ENCODE measurements at places on chromosomes 16 and 17.

GRCh38 chr16:65375651-65376050, 253.8 kb upstream of the CDH11 start:
- DNase-seq: no peak

DNA sequence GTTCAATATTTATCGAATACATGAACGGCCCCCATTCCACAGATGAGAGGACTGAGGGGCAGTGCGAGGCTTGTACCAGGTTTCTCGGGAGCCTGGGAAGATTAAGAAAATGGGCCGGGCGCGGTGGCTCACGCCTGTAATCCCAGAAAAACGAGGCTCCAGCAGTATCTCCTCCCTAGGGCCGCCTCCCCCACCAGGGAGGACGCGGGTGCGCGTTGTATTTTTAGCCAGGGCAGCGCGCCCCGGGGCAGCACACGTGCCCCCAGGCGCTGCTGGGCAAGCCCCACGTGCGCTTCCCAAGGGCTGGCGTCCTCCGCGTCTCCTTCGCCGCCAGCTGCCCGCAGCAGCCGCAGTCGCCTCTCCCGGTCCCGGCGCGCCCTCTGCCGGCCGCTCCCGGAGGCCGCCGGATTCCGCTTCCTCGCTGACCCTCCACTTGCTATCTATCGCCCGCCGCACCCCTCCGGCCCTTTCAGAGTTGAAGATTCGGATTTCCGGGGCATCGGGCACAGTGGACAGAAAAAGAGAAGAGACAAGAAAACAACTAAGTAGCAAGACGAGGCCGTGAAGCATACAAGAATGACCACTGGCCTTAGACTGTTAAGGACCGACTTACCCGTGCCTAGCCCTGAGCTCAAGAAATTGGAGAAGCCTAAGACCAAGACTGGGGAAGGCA, 1.9 kb upstream of the YBX2 start:
- peak; percentile 64 for DNase-seq

- no peak for DNase-seq
These were observed 28.6 kb downstream of the POLR3E start for GRCh38 chr16:22325598-22326368.

GRCh38 chr17:2594722-2595599, 1.5 kb downstream of the PAFAH1B1 start:
- no peak for DNase-seq

GRCh38 chr17:73795730-73796129, 151.5 kb upstream of the SDK2 start:
- DNase-seq: no peak

DNA sequence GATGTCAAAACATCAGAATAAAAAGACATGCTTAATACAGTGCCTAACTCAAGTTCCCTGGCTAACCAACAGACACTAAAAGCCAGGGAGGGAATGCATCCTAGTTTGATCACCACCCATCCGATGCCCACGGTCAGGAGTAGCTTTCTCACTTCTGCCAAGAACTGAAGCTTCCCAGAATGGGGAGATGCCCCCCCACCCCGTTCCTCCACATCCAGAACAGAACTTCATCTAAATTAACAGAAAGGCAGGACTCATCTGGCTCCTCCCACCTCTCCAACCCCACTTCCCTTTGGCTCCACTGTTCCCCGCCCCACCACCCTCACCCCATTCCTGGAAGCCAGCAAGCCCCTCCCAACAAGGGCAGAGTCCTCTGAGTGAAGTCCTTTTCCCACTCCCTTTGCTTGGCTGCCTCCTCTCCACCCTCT, 33.7 kb downstream of the GDE1 start:
- no peak for DNase-seq

- no peak for DNase-seq
These were observed 16.1 kb upstream of the ARHGAP44 start for GRCh38 chr17:12773153-12773552.

GRCh38 chr17:17988427-17988945, 15.8 kb downstream of the DRC3 start:
- DNase-seq: no peak

DNA sequence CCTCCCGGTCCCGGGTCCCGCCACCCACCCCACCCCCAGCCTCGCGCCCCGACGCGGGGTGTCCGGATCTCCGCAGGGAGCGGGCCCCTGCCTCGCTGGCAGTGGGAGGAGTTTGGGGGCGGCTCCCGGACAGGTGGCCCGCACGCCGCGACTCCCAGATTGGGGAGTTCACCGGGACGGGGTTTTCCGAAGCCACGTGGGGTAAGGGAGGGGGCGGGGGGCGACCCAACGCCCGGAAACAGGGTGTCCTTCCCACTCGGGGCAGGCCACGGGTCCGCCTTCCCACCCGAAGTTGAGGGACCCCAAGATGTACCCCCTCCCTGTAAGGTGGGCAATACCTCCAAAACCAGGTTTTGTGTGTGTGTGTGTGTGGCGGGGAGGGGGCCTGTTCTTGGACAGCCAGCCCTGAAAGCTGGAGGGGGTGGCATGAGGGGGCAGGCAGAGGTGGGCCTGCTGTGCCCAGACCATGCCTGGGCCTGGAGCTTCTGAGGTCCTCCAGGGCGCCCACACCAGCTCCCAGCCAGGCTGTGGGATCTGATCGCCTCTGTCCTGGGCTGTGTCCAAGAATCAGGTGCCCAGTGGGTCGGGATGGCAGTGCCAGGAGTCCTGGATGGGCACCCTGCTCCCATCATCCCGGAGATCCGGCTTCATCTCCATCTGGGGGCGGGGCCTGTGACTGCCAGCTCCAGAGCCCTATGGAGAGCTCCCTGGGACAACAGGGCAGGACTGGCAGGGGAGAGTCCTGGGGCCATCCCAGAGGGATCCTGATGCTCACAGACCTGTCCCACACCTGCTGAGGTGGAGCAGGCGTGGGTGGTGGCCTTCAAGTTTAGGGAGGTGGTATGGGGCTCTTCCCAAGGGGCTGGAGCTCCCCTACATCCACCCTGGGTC, 767 bp downstream of the SYNGR2 start:
- DNase-seq: peak; percentile 60

GRCh38 chr16:58847902-58848661, 114.0 kb upstream of the GOT2 start:
- no peak for DNase-seq

DNA sequence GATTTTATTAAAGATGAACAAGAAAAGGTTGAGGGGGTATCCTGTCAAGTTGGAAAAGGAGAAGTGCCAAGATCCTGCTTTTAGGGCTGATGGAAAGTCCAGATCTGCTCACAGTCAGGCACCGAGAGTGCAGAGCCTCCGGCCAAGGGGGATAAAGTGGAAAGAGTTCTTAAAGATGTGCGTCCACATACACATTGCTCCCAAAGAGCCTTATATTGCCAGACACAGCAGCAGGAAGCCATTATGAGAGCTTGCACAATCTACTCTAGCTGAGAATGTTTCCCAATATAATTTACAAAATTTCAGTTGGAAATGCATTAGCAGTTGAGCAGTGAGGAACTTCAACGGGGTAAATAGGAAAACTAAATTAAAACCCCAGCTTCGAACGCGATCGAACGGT, 95.6 kb downstream of the SALL1 start:
- no peak for DNase-seq
